Activated T-cell treated with anti-CD3 and anti-CD28 coated beads, Interleukin-2, amount 50 U/mL, for 72 hours (primary cell): ENCODE measurements at places on chromosomes 2 and 18. TPM values are rescaled to one million over a fixed set of nuclear protein-coding genes. Genes with fewer than 3 reads are reported as not detected.

DNA sequence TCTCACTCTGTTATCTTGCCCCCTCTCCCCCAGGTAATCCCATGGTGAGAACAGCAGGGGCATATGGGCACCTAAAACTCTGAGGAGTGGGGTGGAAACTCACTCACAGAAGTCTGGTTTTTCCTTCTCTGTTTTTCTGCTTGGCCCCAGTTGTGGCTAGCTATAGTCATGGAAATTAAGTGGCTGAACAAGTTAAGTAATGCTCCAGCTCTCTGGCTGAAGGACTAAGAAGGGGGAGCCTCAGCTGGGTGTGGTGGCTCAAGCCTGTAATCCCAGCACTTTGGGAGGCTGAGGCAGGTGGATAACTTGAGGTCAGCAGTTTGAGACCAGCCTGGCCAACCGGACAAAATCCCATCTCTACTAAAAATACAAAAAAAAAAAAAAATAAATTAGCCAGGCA is 261.0 kb downstream of the TPGS2 start:
- no peak for DNase-seq
- peaks cover 33% of the 10 kb centered on the region for H3K27me3 ChIP-seq
- no peaks in the 10 kb centered on the region for H3K36me3 ChIP-seq
- no peak overlapping the region for H3K4me3 ChIP-seq

DNA sequence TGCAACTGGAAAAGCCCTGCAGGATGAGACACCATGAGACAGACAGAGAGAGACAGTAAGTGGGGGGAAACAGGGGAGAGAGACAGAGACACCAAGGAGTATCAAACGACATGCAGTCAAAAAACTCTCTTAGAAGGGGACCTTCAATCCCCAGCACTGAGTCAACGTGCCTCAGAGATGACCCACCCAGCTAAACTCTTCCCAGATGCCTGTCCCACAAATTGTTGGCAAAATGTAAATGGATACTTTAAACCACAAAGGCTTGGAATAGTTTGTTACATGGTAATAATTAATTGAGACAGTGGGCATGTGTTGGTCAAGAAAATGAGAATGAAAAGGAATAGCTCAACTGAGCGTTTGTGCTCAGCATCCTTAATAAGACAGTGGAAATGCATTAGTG is 98.3 kb downstream of the GRB14 start:
- no peak overlapping the region for H3K27ac ChIP-seq
- H3K27me3 ChIP-seq = no peaks in the 10 kb centered on the region
- no peak for DNase-seq
- no peak overlapping the region for H3K4me3 ChIP-seq

DNA sequence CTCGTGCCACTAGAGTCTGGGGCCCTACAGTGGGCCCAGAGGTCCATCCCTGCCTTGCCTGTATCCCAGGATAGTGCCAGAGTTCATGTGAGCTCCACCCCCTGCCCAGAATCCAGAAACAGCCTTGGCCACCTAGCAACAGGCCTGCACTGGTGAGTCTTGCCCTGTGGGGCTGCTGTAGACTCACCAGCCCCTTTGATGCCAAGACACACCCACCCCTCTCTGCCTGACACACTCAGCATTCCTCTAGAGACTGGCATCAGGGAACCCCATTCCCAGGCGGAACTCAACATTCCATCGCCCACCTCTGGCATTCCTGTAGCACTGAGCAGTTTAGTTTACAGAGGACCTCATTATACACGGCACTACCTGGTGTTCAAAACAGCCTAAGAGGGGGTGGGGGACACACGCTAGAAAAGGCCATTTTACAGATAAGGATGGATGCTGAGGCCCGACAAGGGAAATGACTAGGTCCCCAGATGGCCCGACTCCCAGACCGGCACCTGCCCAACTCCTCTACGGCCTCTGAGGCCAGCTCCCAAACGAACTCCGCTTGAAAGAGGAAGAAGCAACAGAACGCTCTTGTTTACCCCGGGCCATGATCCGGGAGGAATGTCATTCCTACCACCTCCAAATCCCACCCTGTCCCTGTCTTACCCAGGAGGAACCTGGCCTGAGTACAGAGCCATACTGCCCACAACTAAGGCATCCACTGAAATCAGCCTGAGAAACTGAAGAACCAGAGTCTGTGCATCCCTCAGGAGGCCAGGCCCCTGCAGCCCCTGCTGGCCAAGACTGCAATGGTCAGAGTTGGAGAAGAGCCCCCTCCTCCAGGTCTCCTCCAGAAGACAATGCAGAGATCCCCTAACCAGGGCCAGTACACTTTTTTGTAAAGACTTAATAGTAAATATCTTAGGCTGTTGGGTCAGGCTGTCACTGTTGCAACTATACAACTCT is 180.2 kb downstream of the TNS1 start:
- H3K4me1 ChIP-seq = no peaks in the 10 kb centered on the region
- H3K27ac ChIP-seq = no peak overlapping the region
- no peaks in the 10 kb centered on the region for H3K36me3 ChIP-seq
- no peak for DNase-seq
- no peak overlapping the region for H3K4me3 ChIP-seq

DNA sequence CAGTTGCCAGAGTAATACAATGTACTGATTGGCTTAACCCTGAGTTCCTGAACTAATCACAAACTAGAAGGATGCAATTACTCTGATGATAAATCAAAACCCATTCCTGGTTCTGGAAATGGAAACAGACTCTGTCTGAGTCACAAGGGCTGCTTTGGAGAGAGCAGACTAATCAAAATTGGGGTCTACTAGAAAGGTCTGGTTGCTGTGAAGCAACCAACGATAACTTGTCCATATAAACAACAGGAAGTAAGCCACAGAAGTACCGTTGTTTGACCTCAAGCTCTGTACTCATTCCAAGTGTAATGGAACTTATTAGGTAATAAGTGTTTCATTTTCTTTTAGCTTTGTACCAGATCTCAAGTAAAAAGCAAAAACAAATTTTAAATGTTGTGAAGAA is 49.7 kb downstream of the RASGRP3 start:
- peaks cover 5% of the 10 kb centered on the region for H3K4me1 ChIP-seq
- no peak overlapping the region for H3K27ac ChIP-seq
- DNase-seq = no peak
- no peak overlapping the region for H3K4me3 ChIP-seq
- H3K36me3 ChIP-seq = no peaks in the 10 kb centered on the region

DNA sequence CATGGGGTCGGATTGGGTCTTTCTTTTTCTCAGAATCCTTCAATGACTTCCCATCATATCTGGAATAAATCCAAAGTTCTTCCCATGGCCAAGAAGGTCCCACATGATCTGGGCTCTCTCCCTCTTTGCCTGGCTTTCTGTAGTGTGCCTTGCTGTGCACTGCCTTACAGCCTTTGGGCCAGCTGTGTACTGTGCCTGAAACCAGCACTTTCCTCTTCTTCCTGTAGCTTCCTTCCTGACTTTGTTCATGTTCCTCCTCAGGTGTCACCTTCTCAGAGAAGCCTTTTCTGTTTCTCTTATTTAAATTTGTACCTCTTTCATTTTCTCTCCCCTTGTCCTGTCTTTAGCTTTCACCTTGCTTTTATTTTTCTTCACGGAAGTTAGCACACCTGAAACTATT is 4.3 kb upstream of the CDCA7 start:
- no peak for DNase-seq
- peaks cover 41% of the 10 kb centered on the region for H3K27me3 ChIP-seq
- H3K36me3 ChIP-seq = peaks cover 16% of the 10 kb centered on the region
- H3K4me3 ChIP-seq = no peak overlapping the region
- H3K27ac ChIP-seq = no peak overlapping the region
- peaks cover 17% of the 10 kb centered on the region for H3K4me1 ChIP-seq

GRCh38 chr2:129483366-129483765 is 496.1 kb upstream of the RAB6C start:
- H3K27me3 ChIP-seq = no peaks in the 10 kb centered on the region
- H3K4me3 ChIP-seq = no peak overlapping the region
- no peaks in the 10 kb centered on the region for H3K36me3 ChIP-seq
- H3K4me1 ChIP-seq = no peaks in the 10 kb centered on the region
- no peak for DNase-seq

- no peaks in the 10 kb centered on the region for H3K36me3 ChIP-seq
- DNase-seq = no peak
- no peak overlapping the region for H3K27ac ChIP-seq
- H3K4me1 ChIP-seq = peaks cover 48% of the 10 kb centered on the region
- H3K4me3 ChIP-seq = peak overlapping the region; percentile 96
Measured at GRCh38 chr2:19361325-19361990, 3.0 kb upstream of the OSR1 start.

DNA sequence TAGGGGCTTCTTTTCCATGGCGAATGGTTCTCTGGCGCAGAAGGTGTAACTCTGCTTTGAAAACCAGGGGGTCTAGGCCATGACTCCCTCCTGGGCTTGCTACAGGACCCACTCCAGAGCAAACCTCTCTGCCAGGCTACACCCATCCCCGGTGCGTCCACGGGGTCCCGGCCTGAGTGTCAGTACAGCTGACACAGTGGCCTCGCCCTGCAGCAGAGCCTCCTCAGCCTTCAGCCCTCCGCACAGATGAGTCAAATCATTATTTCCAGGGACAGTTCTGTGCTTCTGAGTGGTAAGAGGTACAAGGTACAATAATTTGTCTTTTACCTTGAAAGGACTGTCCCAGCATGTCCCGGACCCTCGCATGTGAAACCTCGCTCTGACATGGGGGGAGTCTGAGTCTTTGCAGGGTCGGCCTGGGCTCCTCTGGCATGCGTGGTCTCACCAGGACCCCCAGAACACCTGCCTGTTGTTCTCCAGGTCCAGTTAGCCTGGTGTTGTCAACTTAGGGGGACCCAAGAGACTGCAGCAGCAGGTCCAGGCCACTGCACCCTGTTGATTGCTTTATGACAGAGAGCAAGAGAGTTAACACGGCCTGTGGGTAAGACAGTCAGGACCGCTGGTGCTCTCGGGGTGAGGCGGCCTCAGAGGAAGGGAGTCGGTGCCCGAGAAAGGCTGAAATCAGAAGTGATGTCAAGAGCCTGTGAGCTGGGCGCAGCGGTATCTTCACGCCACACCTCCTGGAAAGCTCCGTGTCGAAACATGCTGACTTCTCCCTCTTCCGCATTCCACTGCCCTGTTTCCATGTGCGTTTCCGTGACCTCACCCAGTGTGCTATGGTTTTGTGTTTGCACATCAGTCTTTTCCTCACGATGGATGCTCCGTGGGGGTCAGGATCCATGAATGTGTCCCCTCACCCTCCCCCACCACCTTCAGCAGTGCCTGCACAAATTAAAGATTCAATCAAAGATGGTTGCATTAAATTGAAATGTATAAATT is 340.1 kb downstream of the EIPR1 start:
- no peak overlapping the region for H3K4me3 ChIP-seq
- H3K4me1 ChIP-seq = no peaks in the 10 kb centered on the region
- no peak for DNase-seq
- no peaks in the 10 kb centered on the region for H3K36me3 ChIP-seq

DNA sequence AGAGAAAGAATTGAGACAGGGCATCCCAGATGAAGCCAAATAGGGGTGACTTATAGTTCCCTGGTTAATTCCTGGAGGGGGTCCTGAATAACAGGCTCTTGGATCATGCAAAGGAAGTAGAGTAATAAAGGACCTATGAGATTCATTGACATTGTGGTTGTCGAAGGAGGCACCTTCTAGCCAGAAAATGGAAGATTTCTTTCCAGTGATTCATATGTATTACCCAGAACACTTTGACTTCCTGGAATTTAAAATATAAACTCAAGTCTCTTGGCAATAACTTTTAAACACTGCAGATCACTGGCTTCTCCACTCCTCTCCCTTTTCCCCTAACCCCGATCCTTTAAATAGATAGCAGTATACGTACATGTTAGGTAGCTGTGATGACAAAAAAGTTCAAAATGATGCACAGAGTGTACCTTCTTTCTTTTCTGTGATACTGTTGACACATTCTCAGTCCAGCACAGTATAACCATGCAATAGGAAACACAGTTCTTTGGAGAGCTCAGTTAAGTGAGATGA is 211.8 kb downstream of the LTBP1 start:
- peak overlapping the region; percentile 26 for H3K4me3 ChIP-seq
- H3K4me1 ChIP-seq = peaks cover 28% of the 10 kb centered on the region
- no peaks in the 10 kb centered on the region for H3K36me3 ChIP-seq
- H3K27ac ChIP-seq = peak overlapping the region; percentile 82
- DNase-seq = no peak

GRCh38 chr18:2908946-2909335 is 62.1 kb downstream of the EMILIN2 start:
- H3K27me3 ChIP-seq = no peaks in the 10 kb centered on the region
- no peak for DNase-seq
- peaks cover 23% of the 10 kb centered on the region for H3K4me1 ChIP-seq
- no peak overlapping the region for H3K4me3 ChIP-seq

GRCh38 chr2:98454500-98455235 is 10.0 kb downstream of the INPP4A start:
- H3K27ac ChIP-seq = peak overlapping the region; percentile 86
- H3K4me1 ChIP-seq = peaks cover 95% of the 10 kb centered on the region
- peaks cover 2% of the 10 kb centered on the region for H3K36me3 ChIP-seq
- H3K27me3 ChIP-seq = no peaks in the 10 kb centered on the region
- DNase-seq = no peak
- peak overlapping the region; percentile 73 for H3K4me3 ChIP-seq

The CCDC102B gene
- 4.3 TPM for total RNA-seq

The NMUR1 gene
- total RNA-seq = not detected

The COL5A2 gene
- total RNA-seq = 1.8 TPM

The TXNDC2 gene
- total RNA-seq = not detected

The ERBB4 gene
- not detected for total RNA-seq

The PARD3B gene
- total RNA-seq = 0.74 TPM

The GRB14 gene
- total RNA-seq = not detected

The MFSD6 gene
- 57.8 TPM for total RNA-seq
